ENCODE measurements at places on chromosomes 16 and 17.

GRCh38 chr16:85120006-85120340 is 7.7 kb upstream of the CIBAR2 start:
- no peak for DNase-seq

DNA sequence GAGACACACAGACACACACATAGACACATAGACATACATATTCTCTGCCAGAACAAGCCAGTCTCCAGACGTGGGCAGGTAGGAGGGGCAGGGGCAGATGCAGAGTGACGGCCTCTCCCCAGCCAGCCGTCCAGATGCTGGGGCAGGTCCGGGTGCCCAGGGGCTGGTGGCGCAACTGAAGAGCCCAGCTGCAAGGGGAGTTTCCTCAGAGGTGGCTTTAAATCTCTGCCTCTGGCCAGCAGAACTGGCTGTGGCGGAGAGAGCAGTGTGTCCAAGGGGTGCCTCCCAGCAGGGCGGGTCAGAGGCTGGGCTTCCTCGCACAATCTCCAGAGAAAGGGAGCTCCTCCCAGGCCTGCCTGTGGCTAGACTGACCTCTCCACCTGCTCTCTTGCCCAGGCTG is 9.4 kb upstream of the GCGR start:
- no peak for DNase-seq

- peak; percentile 71 for DNase-seq
These were observed 29.7 kb downstream of the BRIP1 start for GRCh38 chr17:61833536-61834193.

- peak; percentile 48 for DNase-seq
These were observed 8.0 kb upstream of the FASN start for GRCh38 chr17:82105882-82106687.

- DNase-seq = no peak
These were observed 92.4 kb downstream of the CBLN1 start for GRCh38 chr16:49189286-49189685.

GRCh38 chr17:77370586-77370985 is 229.8 kb downstream of the SEC14L1 start:
- DNase-seq = no peak

DNA sequence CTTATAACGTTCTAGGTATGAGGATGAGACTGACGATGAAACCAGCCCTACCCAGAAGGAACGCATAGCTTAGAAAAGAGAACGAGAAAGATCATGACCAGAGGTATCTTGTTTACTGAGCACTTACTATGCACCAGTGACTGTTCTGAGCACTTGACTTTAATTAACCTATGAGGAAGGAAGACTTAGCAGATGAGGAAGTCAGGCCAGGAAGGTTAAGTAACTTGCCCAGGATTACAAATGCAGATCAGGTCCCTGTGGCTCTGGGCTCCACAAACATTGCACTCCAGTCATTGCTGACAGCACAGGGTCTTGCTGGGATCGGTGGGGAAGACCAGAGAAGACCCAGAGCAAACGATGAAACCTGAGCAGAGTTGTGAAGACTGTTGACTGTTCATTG is 7.1 kb downstream of the KRT13 start:
- DNase-seq = no peak

GRCh38 chr17:71486261-71486660 is 634.6 kb upstream of the SOX9 start:
- no peak for DNase-seq

DNA sequence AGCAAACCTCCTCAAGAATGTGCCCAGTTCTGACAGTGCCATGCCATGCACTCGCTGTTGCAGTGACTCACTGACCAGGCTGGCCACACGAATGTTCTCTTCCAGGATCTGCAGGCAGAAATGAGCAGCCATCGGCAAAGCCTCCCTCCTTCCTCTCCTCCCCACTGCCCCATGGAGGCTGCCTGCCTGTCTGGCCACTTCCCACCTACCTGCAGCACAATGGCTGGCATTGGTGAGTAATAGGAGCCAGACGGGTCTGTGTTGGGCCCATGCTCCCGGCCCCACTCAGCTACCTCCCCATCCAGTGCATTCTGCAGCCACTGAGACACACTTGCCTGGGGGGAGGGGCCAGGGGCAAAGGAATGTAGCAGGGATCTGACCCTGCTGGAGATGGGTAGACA is 2.8 kb upstream of the MATCAP1 start:
- no peak for DNase-seq

DNA sequence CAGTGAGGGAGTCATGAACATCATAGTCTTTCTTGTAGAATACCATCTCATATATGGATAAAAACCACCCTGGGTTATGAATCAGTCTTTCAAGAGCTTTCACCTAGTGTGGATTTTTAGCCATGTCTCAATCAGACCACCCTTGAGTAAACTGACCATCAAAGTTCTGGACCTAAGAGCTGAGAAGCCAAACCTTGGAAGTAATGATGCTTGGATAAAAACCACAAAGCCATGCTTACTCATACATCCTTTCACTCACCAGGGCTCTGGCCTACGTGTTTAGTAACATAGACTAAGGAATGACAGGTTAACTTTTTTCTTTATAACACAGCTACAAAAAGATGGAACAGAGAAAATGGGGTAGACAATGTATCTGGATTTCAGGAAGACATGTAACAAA is 167.2 kb downstream of the STX8 start:
- DNase-seq = no peak

GRCh38 chr17:22242472-22242871 is 550.1 kb downstream of the KCNJ18 start:
- DNase-seq = no peak

DNA sequence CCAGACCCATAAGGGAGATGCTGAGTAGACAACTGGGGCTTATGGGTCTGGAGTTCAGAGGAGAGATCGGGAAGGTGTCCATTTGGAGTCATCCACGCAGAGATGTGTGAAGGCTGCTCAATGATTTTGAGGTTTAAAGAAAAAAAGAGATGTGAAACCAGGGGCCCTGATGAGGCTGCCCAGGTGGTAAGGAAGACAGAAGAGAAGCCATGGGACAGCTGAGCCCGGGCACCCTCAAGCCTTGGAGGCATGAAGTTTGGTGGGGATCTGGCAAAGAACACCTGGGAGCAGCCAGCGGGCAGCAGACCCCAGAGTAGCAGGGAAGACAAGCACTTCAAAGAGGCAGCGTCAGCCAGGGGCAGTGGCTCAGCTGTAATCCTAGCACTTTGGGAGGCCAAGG is 20.8 kb upstream of the MYO15B start:
- no peak for DNase-seq

DNA sequence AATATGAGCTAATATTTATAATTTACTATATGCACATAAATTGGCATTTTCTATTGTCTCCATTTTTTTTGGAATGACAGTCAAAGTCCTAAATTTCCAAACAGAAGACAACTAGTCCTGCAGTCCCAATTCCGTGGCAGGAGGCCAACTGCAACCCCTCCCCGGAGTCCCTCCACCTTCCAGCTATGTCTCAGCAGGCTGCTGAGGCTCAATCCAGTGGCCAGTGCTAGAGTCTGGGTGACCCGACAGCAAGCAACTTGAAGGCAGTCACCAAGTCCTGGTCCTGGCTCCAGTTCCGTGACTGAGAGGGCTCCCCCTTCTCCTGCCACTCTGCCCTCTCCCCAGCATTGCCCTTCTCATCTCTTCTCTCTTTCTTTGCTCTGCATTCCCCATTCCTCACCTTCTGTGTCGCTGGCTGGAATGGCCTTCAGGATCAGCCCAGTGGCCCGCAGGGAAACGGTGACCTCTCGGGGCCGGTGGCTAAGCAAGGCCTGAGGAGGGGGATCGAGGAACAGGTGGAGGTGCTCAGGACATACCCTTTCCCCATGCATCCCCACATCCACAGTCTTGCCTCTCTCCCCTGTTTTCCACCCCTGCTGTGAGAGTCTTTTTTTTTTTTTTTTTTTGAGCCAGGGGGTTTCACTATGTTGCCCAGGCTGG is 22.4 kb upstream of the MFSD6L start:
- DNase-seq = no peak

DNA sequence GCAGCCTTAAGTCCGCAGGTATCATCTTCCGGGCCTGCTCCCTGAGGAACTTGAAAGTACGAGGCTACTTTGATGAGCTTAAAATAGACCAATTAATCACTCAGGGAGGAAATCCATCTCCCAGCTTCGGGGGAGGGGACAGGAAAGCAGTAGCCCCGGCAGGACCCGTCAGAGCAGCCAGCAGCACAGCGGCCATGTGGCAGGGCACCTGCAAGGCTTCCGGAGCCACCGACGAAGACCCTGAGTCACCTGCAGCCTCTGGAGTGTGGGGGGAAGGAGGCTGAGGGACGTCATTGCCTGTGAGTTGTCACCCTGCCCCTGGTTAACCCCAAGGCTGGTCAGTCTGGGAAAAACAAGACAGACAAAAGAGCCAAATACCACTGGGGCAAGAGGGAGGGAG is 4.4 kb upstream of the CYB561 start:
- no peak for DNase-seq

- DNase-seq = no peak
These were observed 111.6 kb upstream of the HAS3 start for GRCh38 chr16:68993885-68994284.

DNA sequence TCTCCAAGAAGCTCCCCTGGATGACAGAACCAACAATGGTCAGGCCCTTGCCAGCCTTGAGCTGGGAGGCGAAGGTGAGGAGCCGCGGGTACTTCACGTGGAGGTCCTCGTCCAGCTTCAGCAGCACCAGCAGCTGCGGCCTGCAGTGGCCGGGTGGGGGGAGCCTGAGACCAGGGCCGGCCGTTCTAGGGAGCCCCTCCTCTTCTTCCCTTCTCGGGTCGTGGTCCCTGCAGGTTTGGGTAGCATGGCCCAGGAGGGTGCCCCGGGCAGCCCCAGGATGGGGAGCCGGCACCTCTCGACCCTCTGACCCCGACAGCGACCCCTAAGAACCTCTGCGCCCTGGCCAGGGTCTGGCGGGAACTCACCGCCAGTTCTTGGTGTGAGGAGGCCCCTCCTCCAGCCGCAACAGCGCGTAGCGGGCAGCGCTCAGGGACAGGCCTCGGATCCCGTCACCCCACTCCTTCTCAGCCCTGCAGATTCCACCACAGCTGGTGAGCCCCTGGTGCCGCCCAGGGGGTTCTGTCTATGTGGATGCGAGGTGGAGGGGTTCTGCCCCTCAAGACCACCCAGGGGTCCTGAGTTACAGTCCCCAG is 3.1 kb upstream of the LCAT start:
- no peak for DNase-seq

DNA sequence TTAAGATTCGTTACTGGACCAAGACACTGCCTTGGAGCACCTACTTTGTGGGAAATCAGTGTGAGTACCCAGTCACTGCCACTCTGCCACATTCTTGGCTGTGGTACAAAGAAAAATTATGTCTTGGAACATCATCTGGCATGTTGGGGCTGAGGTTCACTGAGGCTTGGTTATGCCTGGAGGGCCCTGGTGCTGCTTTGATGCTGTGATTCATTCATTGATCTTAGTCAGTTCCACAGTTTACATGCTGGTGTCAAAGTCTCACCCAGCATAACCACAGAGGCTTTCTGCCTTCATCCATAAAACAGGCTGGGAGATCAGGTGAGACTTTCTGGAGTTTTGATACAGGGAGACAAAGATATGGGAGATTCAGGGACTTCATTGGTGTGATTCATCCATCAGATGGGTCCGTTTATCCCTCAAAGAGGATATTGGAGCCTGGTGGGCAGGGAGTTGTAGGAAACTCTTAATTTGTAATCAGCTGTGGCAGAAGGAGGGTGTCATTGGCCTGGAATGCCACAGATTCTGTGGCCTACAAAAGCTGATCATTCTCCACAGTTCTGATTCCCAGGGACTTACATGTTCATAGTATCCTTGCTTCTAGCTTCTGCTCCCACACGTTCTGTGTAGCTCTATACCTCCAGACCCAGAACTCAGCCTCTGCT is 322.5 kb downstream of the PMP22 start:
- no peak for DNase-seq

GRCh38 chr16:24540602-24541210 is 1.3 kb downstream of the RBBP6 start:
- DNase-seq = no peak

DNA sequence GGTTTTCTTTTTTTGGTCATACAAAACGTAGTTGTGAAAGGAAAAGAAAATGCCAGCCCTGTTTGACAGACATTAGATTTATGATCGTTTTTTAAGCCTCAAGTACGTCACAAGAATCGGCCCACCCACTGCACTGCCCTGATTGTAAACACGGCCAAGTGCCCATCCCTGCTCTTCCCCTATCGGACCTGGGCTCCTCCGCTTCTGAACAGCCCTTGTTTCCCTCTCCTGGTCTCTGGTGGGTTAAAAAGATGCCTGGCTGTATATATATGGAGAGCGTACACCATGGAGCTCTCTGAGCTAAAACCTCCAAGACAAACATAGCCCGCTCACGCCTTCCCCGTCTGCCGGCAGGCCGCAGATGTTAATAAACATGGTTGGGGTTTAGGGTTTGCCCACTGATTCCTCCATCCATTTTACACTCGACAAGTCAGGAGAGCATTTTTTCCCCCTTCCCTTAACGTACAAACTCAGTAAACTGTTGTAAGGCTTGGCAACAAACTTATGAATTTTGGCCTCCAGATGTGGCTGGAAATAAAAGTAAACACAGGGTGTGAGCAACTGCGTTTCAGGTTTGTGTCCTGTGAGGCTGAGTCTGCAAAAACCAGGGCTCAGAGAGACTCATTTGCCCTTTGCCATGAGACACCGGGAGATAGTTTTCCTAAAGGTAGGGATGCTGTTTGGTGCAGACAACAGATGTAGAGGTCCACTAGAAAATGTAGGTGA is 325.9 kb downstream of the SOX9 start:
- DNase-seq = no peak

DNA sequence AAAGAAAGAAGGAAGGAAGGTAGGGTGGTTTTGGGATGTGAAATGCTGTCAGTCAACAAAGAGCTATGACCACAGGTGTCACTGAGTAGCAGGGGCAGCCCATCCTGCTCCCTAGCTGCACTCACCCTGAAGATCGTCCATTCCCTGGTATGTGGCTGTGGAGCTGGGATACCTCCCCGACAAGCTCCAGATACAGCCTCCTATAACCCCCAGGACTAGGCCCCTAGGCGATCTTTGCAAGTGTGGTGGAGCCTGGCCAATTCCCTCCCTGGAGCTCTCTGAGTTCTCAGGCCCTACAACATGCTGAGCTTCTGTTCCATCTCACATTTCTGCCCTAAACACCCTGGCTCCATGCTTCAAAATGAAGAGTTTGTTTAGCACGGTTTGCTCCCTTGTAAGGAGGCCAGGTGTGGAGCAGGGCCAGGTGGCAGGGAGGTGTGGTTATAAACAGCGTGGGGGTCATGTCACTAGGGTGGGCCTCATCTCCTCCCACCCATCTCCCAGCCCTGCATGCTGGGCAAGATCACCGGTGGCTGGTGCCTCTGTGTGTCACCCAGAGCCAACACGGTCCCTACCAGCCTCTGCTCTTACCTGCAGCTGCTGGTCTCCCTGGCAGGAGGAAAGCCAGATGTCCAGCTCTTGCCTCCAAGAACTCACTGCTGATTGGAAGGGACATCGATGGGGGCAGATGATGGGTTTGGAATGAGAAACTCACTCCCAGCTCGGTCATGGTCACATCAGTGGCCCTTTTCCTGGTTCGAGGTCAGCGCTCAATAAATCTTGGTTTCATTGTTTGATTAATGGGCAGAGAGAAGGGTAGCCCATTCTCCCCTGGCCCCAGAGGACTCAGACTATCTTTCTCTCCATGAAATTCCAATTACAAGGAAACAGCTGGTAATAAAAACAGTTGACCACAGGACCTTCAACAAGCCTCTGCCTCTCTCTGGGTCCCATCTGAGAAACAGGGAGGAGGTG is 511.0 kb upstream of the CDH5 start:
- DNase-seq = no peak
